Kasumi-1 (cell line): ENCODE measurements at places on chromosomes 12 and 14.

DNA sequence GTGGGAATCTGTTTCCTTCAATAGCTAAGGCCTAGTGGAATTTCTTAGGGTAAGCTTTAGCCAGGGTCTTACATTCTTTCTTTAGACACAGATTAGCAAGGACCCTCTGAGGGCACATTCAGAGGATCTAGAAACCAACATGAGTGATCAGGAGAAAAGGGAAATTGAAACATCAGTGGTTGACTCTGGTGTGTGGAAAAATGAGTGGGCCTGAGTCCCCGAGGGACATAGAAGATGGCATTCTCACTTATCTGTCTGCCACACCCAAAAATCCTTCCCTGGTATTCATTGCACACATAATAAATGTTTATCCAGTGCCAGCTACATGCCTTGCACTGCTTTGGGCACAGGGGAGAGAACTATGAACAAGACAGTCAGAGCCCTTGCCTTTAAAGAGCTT, 82.9 kb downstream of the SSPN start:
- no peak for DNase-seq

- no peak for DNase-seq
Observed at GRCh38 chr12:75863533-75863932, 168.0 kb downstream of the PHLDA1 start.

GRCh38 chr14:45044638-45045037, 39.3 kb upstream of the PRPF39 start:
- DNase-seq: no peak

DNA sequence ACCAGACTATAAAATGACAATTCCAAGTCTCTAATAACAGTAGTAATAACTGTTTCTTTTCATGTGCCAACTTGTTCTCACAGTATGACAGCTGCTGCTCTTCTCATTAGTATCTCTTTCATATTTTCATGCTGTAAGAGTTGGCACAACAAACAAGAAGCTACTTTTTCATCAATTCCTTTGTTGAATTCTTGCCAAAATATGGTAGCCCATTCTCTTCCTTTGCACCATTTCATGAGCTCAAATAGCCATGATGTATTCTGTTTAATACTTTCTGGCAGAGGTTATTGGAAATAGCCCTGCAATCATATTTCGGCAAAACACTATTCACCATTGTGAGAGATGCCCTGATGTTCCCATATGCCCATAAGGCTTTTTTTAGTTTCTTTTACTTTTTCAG, 1100.7 kb downstream of the TRHDE start:
- DNase-seq: no peak

DNA sequence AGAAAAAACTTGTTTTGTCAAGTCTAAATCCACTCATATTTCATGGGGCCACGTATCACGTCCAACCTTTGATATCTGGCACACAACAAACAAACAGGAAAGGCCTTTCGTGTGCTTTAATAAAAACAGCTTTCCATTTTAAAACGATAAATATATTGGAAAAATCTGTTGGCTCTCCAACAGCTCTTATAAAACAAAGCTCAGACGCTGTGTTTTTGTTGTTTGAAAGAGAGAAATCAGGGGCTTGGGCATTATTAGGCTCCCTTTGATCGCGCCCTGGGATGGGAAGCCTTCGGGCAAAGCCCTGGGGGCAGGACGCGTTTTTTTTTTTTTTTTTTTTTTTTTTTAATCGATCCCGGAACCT, 429 bp upstream of the PLEKHA5 start:
- no peak for DNase-seq
